GM12891 (cell line): ENCODE measurements at places on chromosomes 6 and 20.
A peak's percentile ranks its signal among the peaks of the same experiment; 100 is the strongest.

- DNase-seq, result no peak
Observed at GRCh38 chr6:54085541-54085940, 25.7 kb upstream of the MLIP start.

DNA sequence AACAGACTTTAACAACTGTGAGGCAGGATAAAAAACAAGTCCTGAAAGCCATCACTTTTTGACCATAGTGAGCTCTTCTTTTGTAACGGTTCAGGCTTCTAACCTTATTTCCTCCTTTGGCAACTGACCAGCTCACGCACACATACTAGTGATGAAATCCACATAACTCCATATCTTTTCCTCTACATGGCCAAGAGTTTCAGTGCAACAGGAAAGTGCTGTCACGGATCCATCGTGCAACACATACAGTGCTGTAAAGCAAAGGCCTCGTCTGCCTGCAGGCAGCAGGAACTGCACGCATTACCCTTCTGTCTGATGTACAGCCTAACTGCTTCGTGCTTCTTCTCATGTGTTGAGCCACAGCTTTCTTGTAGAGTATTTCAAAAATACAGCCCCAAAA, 108.5 kb downstream of the EPM2A start:
- DNase-seq, result no peak

DNA sequence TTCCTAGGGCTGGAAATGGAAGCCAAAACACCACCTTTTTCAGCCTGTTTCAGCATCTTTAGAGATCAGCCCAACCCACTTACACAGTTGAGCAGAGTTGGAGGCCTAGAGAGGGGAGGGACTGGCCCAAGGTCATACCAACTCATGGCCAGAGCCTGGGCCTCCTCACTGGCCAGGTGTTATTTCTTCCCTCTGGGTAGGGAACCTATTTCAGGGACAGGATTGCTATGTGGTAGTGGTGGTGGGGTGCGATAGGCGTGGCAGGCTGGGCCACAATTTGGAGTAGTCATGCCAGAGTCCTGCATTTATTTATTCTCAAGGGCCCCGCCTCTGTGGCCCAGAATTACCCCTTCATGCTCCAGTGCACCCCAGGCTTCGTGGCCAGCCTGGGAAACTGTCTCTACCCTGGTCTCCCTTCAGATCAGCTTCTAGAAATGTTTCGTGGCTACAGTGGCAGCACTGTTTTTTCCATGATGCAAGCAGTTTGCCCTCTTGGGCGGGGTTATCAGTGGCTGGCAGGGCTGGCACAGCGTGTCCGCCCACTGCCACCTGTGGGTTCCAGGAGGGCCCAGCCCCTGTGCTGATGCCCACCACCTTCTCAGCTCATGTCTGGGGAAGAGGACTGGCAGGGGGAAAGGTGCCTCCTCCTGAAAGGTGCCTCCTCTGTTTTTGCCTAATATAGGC, 6.2 kb downstream of the VEGFA start:
- no peak for DNase-seq

- DNase-seq, result no peak
Observed at GRCh38 chr20:36483209-36483918, 58.0 kb upstream of the MYL9 start.

DNA sequence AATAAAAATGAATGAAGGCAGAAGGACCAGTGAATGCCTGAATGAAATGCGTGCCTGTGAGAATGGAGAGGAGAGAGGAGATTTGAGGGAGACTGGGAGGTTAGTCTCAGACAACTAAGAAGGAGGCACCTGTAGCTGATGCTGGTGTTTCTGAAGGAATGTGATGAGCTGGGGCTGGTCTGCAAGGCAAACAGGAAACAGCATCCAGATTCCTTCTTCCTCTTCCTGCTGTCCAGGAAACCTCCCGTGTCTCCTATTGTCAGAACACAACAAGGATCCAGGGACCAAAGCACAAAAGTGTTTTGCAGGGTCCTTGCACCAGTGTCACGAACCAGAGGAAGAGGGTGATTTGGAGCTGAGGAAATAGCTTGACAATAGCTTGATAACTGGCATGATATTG, 50.4 kb upstream of the TAB2 start:
- no peak for DNase-seq

GRCh38 chr6:48087448-48087847, 23.5 kb downstream of the PTCHD4 start:
- no peak for DNase-seq

GRCh38 chr20:25360631-25361286, 29.9 kb downstream of the ABHD12 start:
- DNase-seq, result peak; percentile 24

- no peak for DNase-seq
Observed at GRCh38 chr6:150079604-150080003, 10.7 kb upstream of the ULBP3 start.
